Central memory CD8-positive, alpha-beta T cell (primary cell): ENCODE measurements at places on chromosomes 3 and 15.

GRCh38 chr3:23999012-23999641, 54.0 kb downstream of the NR1D2 start:
- no peak overlapping the region for H3K4me3 ChIP-seq
- DNase-seq: no peak
- peaks cover 4% of the 10 kb centered on the region for H3K4me1 ChIP-seq
- H3K36me3 ChIP-seq: peaks cover 3% of the 10 kb centered on the region
- H3K27ac ChIP-seq: no peak overlapping the region
- peaks cover 32% of the 10 kb centered on the region for H3K27me3 ChIP-seq

- H3K4me3 ChIP-seq: no peak overlapping the region
- H3K4me1 ChIP-seq: no peaks in the 10 kb centered on the region
- no peak for DNase-seq
- H3K27me3 ChIP-seq: no peaks in the 10 kb centered on the region
- H3K36me3 ChIP-seq: peaks cover 35% of the 10 kb centered on the region
These were observed 67.4 kb upstream of the RPL35A start for GRCh38 chr3:197882586-197882985.

DNA sequence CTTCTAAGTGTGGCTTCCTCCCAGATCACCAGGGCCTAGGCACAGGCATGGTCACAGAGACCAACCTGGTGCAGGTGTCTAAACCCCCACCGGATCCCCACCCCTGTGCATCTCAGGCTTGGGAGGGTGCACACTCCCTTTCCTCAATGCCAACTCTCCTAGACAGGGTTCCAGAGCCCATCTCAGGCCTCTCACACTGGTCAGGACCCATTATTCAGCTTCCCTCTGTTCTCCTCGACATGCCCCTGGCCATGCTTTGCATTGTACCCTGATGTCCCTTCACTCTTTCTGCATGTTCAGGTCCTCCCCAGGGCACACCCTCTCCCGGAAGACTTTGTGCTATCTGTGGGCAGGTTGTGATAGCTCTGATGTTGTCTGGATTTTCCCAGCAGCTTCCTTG, 23.5 kb downstream of the FGD5 start:
- no peaks in the 10 kb centered on the region for H3K4me1 ChIP-seq
- H3K4me3 ChIP-seq: no peak overlapping the region
- no peak for DNase-seq
- no peak overlapping the region for H3K27ac ChIP-seq
- H3K27me3 ChIP-seq: peaks cover 77% of the 10 kb centered on the region

DNA sequence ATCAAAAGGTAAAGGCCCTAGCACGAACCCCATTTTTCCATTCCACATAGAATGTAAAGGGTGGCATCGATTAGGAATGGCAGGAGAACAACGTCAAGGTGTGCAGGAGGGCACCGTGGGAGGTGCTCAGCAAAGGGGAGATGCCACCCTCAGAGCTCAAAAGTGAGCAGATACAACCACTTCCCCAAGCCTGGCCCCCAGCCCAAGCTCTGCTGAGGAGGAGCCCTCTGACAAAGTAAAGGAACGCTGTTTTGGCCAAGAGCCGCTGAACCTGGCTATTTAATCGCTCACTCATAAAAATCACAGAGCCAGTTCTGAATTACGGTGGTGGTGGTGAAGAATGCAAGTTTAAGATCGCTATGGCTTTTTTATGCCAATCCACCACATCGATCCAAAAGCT, 12.4 kb downstream of the GNB5 start:
- peaks cover 24% of the 10 kb centered on the region for H3K36me3 ChIP-seq
- peak overlapping the region; percentile 96 for H3K27ac ChIP-seq
- no peak for DNase-seq
- peaks cover 50% of the 10 kb centered on the region for H3K4me1 ChIP-seq
- peak overlapping the region; percentile 91 for H3K4me3 ChIP-seq

DNA sequence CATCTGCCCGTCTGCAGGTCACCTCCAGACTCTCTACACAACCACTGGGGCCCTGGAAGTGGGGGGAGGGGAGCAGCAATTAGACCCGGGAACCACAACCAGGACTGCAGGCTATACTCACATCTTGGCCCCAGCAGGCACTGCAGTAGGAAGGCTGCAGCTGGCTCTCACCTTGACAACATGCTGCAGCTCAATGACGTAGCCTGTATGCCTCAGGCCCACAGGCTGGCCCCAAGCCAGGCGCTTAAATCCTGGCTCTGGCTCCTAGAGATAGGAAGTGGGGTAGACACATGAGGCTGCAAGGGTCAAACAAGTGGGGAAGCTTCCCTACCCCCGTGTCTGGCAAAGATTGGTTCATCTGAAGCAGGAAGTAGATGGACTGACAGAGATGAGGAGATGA, 4.6 kb upstream of the QRICH1 start:
- peaks cover 16% of the 10 kb centered on the region for H3K4me1 ChIP-seq
- no peak for DNase-seq
- H3K36me3 ChIP-seq: peaks cover 48% of the 10 kb centered on the region
- no peaks in the 10 kb centered on the region for H3K27me3 ChIP-seq

DNA sequence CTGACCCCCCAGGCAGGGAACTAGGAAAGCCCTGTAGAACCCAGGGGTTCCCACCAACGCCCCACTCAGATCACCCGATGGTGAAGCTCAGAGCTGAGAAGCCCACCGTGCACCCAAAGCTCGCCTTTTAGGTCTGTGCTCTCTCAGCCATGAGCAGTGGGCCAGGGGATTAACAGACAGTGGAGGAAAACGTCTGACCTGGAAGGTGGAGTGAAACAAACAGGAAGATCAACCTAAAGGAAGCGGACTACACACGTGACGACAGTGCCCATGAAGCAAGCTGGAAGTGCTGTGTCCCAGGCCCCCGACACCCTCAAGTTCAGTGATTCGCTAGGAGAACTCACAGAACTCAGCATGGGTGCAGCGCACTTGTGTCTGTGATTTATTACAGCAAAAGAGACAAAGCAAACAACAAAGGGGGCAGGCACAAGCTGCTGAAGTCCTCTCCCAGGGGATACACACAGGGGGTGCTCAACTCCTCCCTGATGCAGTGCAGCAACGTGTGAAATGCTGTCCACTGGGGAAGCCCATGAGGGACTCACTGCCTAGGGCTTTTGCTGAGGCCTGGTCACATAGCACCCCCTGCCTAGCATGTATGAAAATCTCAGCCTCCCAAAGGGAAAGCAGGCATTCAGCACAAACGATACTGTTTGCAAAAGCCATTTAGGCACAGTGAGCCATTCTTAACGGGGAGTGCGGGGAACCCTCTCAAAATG, 43.5 kb downstream of the CFAP92 start:
- no peaks in the 10 kb centered on the region for H3K36me3 ChIP-seq
- H3K27me3 ChIP-seq: no peaks in the 10 kb centered on the region
- DNase-seq: no peak
- no peak overlapping the region for H3K27ac ChIP-seq
- no peaks in the 10 kb centered on the region for H3K4me1 ChIP-seq

DNA sequence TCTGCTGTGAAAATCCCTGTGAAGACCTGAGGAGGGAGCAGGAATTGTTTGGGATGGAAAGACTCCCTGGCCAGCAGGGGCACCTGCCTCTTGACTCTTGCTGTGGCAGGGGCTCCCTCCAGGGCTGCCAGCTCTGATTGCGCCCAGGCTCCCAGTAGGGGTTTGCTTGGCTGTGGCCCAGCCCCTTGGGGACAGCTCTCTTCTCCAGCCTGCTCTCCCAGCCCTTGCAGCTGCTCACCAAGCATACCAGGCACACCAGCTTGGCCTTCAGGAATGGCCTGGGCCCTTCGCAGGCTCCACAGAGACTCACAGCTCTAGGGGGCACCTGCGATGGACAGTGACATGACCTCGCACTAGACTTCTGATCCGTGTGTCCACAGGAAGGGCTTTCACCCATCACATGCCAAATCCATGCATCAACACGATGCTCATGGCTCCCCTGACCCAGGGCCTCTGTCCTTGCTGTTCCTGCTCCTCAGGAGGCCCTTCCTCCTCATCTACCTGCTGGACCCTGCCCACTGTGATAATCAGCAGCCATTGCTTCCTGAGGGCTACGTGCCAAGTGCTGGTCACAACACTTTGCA, 61.8 kb downstream of the SCN5A start:
- H3K36me3 ChIP-seq: no peaks in the 10 kb centered on the region
- no peaks in the 10 kb centered on the region for H3K4me1 ChIP-seq
- H3K4me3 ChIP-seq: no peak overlapping the region
- no peak for DNase-seq
- H3K27ac ChIP-seq: no peak overlapping the region
- peaks cover 29% of the 10 kb centered on the region for H3K27me3 ChIP-seq

- no peak for DNase-seq
- H3K36me3 ChIP-seq: no peaks in the 10 kb centered on the region
- H3K4me1 ChIP-seq: peaks cover 6% of the 10 kb centered on the region
- no peak overlapping the region for H3K4me3 ChIP-seq
These were observed 111.2 kb downstream of the SLC9A9 start for GRCh38 chr3:143737065-143737464.

- H3K4me1 ChIP-seq: no peaks in the 10 kb centered on the region
- no peaks in the 10 kb centered on the region for H3K27me3 ChIP-seq
- H3K4me3 ChIP-seq: no peak overlapping the region
- no peak for DNase-seq
- no peak overlapping the region for H3K27ac ChIP-seq
These were observed 225.6 kb downstream of the TIGIT start for GRCh38 chr3:114519415-114519814.

GRCh38 chr3:60291115-60291514, 960.1 kb downstream of the FHIT start:
- DNase-seq: no peak
- H3K4me3 ChIP-seq: no peak overlapping the region
- H3K27me3 ChIP-seq: no peaks in the 10 kb centered on the region
- no peak overlapping the region for H3K27ac ChIP-seq
- H3K36me3 ChIP-seq: peaks cover 2% of the 10 kb centered on the region

GRCh38 chr3:155442072-155442471, 148.6 kb upstream of the STRIT1 start:
- no peak overlapping the region for H3K27ac ChIP-seq
- DNase-seq: no peak
- H3K27me3 ChIP-seq: no peaks in the 10 kb centered on the region
- H3K4me3 ChIP-seq: no peak overlapping the region
- H3K36me3 ChIP-seq: peaks cover 1% of the 10 kb centered on the region
- no peaks in the 10 kb centered on the region for H3K4me1 ChIP-seq

DNA sequence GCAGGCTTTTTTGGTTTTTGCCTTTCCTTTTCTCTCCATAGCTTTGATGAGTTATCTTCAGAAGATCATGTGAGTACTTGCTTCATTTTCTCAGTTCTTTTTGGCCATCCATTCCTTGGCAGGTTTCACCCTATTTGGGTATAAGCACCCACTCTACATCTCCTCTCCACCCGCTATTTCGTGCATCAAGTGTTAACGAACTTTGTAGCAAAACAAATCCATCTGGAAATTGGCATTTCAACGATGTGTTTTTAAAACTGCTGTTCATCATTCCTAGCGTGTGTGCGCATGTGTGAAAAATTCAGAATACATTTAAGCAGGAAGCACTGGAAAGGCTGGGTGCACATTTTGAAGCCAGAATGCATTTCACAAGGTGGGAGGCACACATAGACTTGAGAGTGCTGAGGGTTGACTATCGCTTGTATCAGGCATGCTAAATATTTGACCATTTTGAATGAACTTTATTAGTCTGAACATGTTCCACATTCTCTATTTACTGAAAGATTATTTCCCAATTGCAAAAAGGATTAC, 89.7 kb upstream of the FHIT start:
- no peaks in the 10 kb centered on the region for H3K36me3 ChIP-seq
- DNase-seq: no peak
- peaks cover 15% of the 10 kb centered on the region for H3K27me3 ChIP-seq
- H3K27ac ChIP-seq: no peak overlapping the region
- no peaks in the 10 kb centered on the region for H3K4me1 ChIP-seq

DNA sequence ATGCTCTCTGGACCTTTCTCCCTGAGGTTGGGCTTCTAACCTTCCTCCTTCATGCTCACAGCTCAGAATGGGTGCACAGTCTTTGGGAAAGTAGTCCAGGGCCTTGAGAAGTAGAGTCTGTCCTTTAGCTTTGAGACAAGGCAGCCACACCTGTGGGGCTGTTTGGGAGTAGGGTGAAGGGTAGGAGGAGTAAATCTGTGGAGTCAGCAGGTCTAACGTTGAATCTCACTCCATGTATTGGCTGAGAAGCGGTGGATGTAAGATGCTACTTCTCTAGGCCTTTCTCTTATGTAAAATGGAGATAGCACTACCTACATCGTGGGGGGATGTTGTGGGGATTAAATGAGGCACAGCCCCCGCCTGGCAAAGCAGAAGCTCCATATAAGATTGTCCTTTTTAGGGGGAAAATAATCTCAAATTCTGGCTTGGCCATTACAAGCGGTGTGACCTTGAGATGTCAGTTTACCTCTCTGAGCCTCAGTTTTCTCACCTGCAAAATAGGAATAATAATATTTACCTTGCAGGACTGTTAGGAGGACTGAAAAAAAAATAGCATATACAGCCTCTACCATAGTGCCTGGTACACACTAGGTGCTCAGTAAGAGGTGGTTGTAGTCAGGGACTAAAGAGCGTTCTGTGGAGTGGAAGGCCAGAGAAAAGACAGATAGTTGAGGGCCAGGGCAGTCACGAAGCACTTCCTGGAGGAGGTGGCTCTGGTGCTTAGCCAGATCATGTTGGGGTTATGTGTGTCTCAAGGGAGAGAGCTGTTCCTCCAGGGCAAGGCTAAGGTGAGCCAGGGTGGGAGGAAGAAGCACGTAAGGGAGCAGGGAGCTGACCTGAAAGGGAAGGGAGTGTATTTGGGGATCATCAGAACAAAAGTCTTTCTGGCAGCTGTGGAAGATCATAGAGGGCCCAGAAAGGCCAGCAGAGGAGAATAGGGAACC, 82.8 kb upstream of the MRPS22 start:
- no peak overlapping the region for H3K27ac ChIP-seq
- H3K36me3 ChIP-seq: peaks cover 2% of the 10 kb centered on the region
- no peaks in the 10 kb centered on the region for H3K4me1 ChIP-seq
- no peak for DNase-seq

DNA sequence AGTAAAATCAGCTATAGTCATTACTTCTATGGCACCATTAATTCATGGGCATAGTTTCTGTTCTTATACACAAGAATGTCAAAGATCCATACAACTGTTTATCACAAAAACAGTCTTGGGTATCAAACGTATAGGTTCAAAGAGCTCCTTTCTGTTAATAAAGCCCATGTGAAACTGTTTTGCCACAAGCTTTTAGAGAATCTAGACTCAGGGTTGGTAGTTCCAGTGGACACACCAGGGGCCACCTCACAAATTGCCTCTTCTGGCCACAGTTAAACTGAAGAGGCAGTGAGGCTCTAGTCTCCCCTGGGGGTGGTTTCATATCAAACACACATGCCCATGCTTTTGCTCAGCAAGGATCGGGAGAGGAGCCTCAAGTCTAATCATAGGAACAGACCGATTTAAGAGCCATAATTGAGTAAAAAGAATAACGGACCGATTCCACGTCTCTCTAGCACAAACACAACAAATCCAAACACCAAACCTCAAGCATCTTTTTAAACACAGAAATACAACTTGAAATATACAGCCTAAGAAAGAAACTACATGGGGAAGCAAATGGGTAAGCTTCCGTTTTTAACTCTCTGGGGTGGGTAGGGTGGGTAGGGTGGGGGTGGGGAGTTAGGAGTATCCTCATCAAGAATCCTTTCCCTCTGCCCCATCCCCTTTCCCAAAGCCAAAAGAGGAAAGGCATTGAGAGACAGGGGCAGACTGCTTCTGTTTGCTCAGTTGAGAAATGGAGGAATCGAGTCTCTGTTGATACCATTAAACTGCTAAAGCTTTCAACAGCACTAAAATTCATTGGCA, 443.3 kb downstream of the MAGI1 start:
- no peak overlapping the region for H3K27ac ChIP-seq
- peaks cover 10% of the 10 kb centered on the region for H3K27me3 ChIP-seq
- no peaks in the 10 kb centered on the region for H3K4me1 ChIP-seq
- H3K4me3 ChIP-seq: no peak overlapping the region
- H3K36me3 ChIP-seq: no peaks in the 10 kb centered on the region
- no peak for DNase-seq

GRCh38 chr3:69588170-69588569, 151.1 kb upstream of the MITF start:
- no peaks in the 10 kb centered on the region for H3K36me3 ChIP-seq
- no peak overlapping the region for H3K27ac ChIP-seq
- H3K4me1 ChIP-seq: no peaks in the 10 kb centered on the region
- no peak for DNase-seq
